ENCODE measurements at places on chromosomes 13 and 19.

GRCh38 chr19:4327252-4327876 lies 11.3 kb downstream of the STAP2 start:
- DNase-seq, result peak; percentile 53

GRCh38 chr19:45517641-45518468 lies 10.6 kb downstream of the VASP start:
- no peak for DNase-seq

- peak; percentile 88 for DNase-seq
Observed at GRCh38 chr19:33293255-33294057, 8.9 kb downstream of the CEBPA start.

DNA sequence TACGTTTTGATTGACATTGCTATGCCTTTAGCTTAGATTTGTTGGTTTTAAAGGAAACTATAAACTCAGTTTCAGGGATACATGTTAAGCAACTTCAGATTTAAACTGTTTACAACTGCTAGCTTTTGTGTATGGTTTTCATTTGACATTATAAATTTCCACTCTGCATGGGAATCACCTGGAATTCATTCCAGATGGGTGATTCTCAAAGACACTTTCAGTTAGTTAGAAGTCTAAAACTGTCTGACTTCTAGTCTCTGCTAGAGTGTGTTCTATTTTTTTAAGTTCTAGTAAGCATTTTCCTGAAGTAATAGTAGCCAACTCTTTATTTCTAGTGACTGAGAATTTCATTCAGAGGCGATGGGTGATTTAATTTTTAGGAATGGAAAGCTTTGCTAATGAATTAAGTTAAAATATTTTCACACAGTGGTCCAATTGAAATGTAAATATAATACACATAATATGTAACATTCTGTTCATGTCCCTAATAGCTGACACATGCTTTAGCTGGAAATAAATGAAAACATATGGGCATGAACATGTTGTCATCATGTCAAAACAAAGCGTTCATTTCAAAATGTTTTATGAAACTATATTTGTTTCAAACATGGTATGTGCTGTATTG lies 58.3 kb upstream of the CSNK1A1L start:
- DNase-seq, result no peak

DNA sequence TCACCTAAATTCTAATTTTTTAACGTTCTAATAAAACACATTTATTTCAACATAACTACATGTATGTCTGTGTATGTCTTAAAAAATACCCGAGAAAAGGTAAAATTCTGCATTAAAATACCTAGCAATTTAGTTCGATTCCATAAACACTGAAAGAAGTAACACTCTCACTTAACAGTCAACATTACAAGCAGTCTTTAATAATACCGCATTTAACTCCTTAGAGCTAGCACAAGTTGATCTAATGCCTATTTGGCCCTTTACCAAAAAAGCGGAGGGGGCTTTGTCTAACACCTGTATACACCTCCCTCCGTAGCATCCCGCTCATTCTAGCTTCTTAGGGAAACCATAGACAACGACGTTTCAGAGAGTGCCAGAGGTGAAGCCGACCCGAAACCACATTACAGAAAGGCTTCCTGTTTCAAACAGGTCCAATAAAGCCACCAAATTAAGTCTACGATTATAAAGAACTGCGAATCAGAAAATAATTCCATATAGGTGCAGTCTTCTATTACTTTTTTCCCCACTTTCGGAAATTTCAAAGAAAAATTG lies 1.2 kb downstream of the SPART start:
- DNase-seq, result no peak

DNA sequence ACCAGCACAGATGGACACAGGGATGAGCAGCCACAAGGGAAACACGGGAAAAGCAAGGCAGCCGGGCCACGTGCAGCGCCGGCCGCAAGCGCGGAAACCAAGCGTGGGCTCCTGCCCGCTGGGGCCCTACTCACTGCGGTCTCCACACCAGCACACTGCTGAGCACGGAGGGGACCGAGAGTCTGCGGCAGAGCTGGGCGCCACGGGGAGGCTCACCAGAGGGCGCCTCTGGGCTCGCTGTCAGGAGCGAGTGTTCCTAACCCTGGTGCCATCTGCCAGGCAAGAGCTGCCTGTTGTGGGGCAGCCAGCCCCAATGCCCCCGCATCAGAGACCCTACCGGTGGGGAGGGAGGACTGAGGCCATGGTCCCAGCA lies 26.5 kb downstream of the MPND start:
- peak; percentile 61 for DNase-seq

GRCh38 chr13:41670873-41671443 lies 213.6 kb downstream of the RGCC start:
- no peak for DNase-seq

- DNase-seq, result no peak
Observed at GRCh38 chr19:8642561-8642960, 12.1 kb downstream of the NFILZ start.

- DNase-seq, result no peak
Observed at GRCh38 chr13:25869941-25870340, 181.9 kb downstream of the SHISA2 start.

- DNase-seq, result no peak
Observed at GRCh38 chr13:28542804-28543203, 47.9 kb upstream of the FLT1 start.

DNA sequence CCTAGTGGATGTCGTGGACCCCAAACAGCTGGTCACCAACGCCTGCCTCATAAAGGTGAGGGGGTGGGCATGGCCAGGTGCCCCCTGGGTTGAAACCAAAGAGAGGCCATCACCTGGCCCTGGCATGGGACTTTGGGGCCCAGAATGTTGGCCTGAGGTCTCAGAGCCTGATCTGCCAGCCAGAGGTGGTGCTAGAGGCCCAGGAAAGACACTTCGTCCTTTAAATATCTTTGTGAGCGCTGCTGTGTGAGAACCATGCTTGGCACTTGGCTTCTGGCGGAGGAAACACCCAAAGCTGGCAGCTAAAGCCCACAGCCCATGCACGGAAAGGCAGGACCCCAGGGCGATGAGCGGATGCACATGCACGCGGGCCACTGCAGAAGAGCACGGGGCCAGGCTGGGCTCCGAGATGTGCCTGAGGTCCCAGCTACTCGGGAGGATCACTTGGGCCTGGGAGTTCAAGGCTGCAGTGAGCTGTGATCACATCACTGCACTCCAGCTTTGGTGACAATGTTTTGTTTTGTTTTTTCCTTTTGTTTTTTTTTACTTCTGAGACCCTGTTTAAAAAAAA lies 4.3 kb upstream of the ADM5 start:
- DNase-seq, result no peak

GRCh38 chr13:53238261-53238660 lies 209.6 kb downstream of the OLFM4 start:
- DNase-seq, result no peak

DNA sequence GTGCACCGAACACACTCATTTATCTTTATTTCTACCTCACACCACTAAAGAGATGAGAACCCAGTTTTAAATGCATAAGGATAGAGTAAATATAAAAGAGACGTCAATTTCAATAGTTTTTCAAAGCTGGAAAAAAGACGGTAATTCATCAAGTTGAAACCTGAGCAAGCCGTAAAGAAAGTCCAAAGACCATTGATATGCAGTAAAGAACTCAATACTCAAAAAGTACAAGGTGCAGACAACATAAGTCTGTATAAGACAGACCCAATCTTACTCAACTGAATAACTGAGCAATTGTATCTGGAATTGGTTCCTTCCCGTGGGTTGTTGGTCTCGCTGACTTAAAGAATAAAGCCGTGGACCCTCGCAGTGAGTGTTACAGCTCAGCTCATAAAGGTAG lies 82.1 kb downstream of the SERP2 start:
- DNase-seq, result no peak

GRCh38 chr13:98909016-98909415 lies 68.8 kb downstream of the DOCK9 start:
- peak; percentile 15 for DNase-seq

GRCh38 chr13:90622541-90622940 lies 724.9 kb upstream of the MIR17HG start:
- no peak for DNase-seq

- peak; percentile 53 for DNase-seq
Observed at GRCh38 chr13:20828539-20829364, 55.0 kb upstream of the EEF1AKMT1 start.

- no peak for DNase-seq
Observed at GRCh38 chr13:103873725-103874124, 807.5 kb upstream of the SLC10A2 start.

GRCh38 chr19:48966541-48967345 lies 1.6 kb downstream of the FTL start:
- DNase-seq, result no peak

DNA sequence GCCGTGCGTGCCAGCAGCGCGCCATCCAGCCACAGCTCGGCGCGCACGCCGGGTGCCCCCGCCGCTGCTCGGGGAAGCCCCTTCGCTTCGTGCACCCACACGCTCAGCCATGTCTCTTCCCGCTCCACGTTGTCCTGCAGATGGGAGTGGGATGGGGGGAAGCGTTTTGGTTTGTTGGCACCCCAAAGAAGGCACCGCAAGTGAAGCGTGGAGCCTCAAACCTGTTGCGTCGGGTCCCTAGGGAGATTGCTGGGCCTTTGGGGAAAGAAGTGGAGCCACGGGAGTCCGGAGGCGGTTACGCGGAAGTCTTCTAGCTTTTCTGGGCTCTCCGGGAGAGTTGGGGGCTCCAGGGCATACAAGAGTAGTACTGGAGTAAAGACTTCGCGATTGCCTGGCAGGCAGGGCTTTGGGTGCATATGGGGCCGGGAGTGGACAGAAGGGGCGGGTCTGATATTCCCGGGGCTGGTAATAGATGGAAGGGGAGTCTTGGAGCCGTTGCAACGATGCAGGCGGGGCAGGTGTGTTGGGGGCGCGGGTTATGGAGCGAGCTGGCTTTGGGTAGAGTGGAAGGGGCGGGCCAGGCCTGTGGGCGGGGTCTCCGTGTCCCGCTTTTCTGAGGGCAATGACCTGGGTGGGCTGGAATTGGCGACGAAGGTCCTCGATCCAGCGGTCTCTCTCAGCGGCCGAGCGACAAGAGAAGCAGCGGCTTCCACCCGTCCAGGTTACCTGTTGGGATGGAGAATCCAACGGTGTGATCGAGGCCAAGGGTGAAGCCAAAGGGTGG lies 6.5 kb downstream of the RASAL3 start:
- DNase-seq, result no peak

DNA sequence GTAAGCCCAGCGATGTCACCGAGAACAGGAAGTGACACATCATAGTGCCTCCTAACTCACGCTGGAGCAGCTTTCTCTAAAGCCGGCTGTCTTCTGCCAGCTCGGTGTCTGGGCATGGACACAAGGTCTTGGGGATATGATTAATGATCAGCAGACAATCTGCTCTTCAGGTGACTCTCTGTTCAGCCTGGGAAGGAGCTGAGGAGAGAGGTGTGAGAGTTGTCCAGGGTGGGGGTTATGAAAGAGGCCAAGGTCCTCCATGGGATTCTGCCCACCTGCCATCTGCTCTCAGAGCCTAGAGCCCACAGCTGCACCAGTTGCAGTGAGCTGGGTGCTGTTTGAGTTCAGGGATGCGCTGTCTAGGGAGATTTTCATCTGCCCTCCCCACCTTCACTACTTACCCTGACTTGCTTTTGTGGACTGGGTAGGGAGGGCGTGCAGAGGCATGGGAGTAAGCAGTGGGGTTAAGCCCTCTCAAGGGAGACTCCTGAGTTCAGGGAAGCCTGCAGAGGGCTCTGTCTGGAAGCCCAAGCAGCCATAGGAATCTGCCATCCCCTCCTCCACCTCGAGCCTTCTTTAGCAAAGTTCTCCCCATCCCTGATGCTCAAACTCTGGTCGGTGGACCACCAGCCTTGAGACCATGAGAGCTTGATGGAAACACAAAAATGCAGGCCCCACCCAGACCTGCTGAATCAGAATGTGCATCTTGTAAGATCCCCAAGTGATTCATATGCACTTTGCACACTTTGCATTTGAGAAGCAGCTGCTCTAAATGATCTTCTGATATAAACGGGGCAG lies 539.7 kb downstream of the RFC3 start:
- no peak for DNase-seq

DNA sequence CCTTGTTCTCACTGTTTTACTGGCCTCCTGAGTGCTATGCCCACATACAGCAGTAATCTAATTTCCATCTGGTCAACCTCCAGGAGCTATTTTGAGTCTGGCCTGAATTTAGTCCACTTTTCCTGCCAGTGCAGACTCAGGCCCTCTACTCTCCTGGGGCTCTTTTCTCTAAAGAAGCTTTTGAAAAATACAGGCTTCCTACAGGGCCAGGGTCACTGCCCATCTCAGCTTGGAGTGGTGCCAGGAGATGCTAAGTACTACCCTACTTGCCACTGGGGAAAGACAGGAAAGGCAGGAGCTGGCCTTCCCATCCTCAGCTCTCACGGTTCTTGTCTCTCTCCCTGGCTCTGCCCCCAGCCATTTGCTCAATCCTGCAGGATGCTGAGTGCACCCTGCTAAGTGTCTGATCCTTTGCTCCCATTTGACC lies 101.7 kb upstream of the SERP2 start:
- DNase-seq, result no peak

- DNase-seq, result no peak
Observed at GRCh38 chr13:112133499-112134390, 66.8 kb downstream of the SOX1 start.

DNA sequence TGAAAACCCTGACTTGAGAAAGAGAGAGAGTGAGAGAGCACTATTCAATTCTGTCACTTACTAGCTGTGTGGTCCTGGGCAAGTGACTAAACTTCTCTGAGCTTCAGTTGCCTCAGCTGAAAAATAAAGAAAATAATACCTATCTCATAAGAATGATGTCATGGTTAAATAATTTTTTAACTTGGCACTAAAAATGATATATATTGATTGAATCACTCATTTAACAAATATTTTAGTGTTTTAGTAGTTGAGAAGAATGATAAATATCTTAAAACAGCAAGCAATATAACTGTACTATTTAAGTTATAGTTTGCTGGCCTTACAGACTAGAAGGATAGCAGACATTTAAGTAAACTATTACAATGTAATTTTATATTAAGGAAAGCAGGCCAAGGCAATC lies 764.2 kb downstream of the DIAPH3 start:
- DNase-seq, result no peak

GRCh38 chr13:106986687-106987426 lies 418.9 kb upstream of the ARGLU1 start:
- no peak for DNase-seq

GRCh38 chr13:97160421-97160820 lies 61.7 kb upstream of the MBNL2 start:
- DNase-seq, result no peak

DNA sequence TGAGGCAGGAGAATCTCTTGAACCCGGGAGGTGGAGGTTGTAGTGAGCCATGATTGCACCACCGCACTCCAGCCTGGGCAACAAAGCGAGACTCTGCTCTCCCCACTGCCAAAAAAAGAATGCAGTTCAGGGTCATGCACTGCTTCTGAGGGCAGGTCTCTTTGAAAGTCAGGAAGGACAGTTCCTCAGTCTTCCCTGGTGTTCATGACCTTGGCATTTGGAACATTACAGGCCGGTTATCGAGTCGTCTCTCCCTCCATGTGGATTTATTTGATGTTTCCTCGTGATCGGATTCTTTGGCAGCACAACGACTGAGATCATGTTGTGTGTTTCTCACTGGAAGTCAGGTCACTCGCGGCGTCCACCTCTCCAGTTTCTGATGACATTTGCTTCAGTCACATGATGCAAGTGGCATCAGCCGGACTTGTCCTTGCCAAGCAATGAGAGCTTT lies 17.2 kb downstream of the FGF21 start:
- DNase-seq, result no peak
